T-helper 17 cell (primary cell): ENCODE measurements at places on chromosomes 16 and 17. TPM values are rescaled to one million over a fixed set of nuclear protein-coding genes. Genes with fewer than 3 reads are reported as not detected.

The NIP7 gene
- total RNA-seq, result 29.7 TPM

The KRT39 gene
- total RNA-seq, result not detected

DNA sequence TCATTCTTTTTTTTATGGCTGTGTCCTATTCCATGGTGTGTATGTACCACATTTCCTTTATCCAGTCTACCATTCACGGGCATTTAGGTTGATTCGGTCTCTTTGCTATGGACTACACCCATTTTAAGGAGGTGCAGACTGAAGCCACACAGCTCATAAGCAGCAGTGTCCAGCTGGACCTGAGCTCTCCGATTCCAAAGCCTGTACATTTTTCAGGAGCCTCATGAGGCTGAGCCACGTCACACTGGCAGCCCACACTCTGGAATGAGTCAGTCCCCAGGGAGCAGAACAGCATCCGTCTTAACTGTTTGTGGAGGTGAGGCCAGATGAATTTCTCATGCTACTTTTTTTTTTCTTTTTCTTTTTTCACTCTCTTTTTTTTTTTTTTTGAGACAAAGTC is 116.1 kb downstream of the C16orf95 start:
- H3K36me3 ChIP-seq, result no peaks in the 10 kb centered on the region
- DNase-seq, result no peak
- no peak overlapping the region for H3K27ac ChIP-seq

DNA sequence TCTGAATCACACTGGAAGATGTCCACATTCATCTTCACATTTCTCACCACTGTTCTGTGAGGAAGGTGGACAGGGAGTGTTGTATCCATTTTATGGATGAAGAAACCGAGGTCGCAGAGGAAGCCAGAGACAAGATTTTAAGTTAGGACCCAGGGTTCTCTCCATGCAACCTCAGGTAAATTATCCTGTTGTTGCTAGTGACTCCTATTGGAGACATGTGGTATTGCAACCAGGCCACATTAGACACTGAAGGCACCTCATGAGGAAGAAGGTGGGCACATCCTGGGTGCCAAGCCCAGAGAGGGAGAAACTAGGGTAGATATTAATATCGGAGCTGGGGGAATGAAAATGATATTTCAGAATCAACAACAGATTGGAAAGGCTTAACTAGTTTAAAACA is 8.5 kb upstream of the WNT9B start:
- peaks cover 54% of the 10 kb centered on the region for H3K27me3 ChIP-seq
- H3K27ac ChIP-seq, result no peak overlapping the region
- no peak overlapping the region for H3K4me3 ChIP-seq
- no peak for DNase-seq
- H3K36me3 ChIP-seq, result peaks cover 5% of the 10 kb centered on the region
- H3K4me1 ChIP-seq, result peaks cover 3% of the 10 kb centered on the region

- no peak overlapping the region for H3K4me3 ChIP-seq
- no peak for DNase-seq
- no peaks in the 10 kb centered on the region for H3K4me1 ChIP-seq
- H3K27me3 ChIP-seq, result peaks cover 6% of the 10 kb centered on the region
- H3K36me3 ChIP-seq, result no peaks in the 10 kb centered on the region
Observed at GRCh38 chr17:17987901-17988300, 15.2 kb downstream of the DRC3 start.

GRCh38 chr17:82400206-82400605 is 17.9 kb upstream of the HEXD start:
- no peaks in the 10 kb centered on the region for H3K27me3 ChIP-seq
- H3K4me1 ChIP-seq, result peaks cover 8% of the 10 kb centered on the region
- H3K4me3 ChIP-seq, result peak overlapping the region; percentile 7
- DNase-seq, result no peak
- H3K36me3 ChIP-seq, result peaks cover 7% of the 10 kb centered on the region
- H3K27ac ChIP-seq, result peak overlapping the region; percentile 89
